ENCODE measurements at places on chromosomes 16 and 17.

- no peak for DNase-seq
These were observed 6.6 kb downstream of the RNF40 start for GRCh38 chr16:30768583-30769181.

GRCh38 chr17:77151186-77151585, 10.4 kb downstream of the SEC14L1 start:
- DNase-seq: no peak

DNA sequence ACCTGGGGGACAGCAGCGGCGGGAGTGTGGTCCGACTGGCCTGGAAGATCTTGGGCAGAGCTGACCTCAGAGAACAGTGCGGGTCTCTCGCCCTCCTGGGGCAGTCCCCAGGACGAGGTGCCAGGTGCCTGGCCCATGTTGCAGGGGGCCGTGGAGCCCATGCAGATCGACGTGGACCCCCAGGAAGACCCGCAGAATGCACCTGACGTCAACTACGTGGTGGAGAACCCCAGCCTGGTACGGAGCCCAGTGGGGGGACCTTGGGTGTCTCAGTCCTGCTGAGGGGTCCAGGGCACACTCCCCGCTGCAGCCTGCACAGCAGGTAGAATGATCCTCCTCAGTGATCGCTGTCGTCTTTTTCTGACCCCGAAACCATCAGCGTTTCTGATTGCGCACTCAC, 1.4 kb downstream of the GPS1 start:
- DNase-seq: no peak

DNA sequence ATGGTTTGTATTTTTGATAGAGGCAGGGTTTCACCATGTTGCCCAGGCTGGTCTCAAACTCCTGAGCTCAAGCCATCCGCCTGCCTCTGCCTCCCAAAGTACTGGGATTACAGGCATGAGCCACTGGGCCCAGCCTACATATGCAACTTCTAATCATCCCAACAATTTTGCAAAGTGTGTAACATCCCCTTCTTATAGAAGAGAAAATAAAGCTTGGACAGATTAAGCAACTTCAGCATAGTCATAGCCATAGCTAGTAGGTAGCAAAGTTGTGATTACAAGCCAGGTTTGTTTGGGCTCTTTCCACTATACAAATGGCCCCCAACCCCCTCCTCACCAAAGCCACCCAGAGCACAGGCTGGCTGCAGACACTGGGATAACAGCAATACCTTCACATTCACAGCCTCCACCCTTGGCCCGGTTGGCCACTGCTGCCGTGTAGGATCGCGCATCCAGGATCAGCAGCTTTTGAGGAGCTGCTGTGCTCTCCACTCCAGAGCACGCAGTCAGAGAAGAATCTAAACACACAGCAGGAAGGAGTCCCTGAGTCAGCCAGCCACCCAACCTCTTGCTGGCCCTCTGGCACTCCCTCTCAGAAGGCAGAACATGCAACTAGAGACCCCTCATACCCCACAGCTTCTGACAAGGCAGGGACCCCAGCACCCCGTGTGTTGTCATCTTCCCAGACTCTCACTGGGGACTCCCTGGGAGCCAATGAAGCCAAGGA, 7.9 kb downstream of the MTMR4 start:
- DNase-seq: no peak

DNA sequence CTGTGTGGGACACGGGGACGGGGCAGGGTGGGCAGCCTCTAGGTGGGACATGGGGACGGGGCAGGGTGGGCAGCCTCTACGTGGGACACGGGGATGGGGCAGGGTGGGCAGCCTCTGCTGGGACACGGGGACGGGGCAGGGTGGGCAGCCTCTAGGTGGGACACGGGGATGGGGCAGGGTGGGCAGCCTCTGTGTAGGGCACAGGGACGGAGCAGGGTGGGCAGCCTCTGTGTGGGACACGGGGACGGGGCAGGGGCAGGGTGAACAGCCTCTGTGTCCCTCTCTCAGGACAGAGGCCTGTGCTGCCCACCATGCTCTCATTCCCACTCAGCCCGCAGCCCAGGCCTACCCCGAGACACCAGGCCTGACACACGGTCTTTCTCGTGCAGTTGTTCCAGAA, 16.9 kb upstream of the MRPL38 start:
- no peak for DNase-seq

- no peak for DNase-seq
These were observed 10.4 kb downstream of the CHAD start for GRCh38 chr17:50458270-50458669.

DNA sequence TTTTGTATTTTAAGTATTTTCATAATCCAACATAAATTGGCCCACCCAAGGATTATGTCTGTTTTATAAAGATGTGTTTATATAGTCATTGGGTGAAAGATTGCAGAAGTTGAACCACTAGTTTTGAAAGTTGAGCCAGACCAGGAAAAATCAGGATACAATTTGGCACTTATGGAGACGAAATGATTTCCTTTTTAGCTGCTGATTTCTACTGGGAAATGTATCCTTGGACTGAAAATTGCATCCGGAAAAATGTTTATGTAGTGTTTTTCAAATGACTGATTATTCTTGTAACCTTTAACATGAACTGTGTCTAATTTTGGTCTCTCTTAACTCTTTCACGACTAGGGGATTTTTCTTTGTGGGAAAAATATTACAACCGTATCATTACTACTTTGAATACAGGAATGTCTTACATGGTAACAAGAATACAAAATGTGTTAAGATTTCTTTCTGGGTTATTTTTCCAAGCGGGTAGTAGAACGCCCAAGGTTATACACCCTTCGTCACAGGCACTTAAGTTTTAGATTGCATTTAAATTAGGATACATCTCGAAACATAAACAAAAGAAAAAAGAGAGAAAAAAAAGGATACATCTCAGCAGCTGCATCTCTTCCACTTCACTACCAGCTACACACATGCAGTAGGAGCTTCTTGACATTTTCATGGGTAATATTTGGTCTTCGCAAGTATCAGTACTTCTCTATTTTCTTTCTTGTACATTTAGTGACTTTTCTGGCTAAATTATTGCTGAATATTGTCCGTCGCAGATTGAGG, 273.0 kb upstream of the TBX2 start:
- no peak for DNase-seq

GRCh38 chr16:5738586-5738985, 641.0 kb upstream of the EEF2KMT start:
- no peak for DNase-seq

DNA sequence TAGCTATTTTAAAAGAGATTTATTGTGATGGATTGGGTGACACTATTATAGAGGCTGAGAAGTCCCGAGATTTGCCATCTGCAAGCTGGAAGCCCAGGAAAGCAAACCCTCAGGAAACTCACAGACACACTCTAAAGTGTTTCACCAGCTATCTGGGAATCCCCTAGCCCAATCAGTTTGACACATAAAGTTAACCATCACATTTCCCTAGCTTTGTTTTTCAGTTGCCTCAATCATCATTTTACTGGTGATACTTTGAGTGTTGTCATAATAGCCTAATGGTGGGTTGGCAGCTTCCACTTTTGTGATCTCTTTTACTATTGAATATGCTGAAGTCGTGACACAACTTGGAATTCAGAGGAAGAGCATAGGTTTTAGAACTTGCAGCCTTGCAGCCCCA, 1.8 kb downstream of the SGF29 start:
- no peak for DNase-seq

DNA sequence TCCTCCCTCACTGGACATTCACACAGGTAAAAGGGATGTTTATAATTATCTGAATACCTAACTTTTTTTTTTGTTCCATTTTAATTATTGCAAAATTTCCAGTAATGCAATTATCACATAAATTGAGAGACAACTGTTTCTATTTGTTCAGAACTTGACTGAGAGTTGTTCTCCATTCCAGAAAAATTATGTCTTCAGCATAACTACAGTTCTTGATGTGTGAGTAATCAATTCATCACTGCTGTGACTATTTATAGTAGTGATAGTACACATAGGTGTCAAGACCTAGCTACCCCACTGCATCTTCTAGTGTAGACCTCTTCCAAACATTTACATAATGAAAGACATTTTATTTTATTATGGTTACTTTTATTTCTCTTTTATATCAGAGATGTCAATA, 5.8 kb upstream of the TNRC6A start:
- DNase-seq: no peak

DNA sequence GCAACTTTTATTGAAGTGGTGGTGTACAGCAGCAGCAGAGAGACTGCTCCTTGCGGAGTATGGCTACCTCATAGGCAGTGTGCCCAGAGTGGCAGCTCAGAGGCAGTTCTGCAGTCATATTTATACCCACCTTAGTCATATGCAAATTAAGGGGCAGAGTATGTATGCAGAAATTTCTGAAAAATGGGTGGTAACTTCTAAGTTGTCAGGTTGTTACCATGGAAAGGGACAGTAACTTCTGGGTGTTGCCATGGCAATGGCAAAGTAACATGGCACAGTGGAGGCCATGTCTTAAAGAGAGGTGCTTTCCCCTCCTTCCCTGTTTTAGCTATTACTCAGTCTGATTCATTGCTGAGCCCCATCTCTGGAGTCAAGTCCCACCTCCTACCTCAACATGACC, 53.4 kb downstream of the MEOX1 start:
- no peak for DNase-seq

- DNase-seq: no peak
These were observed 158.1 kb downstream of the MAP2K4 start for GRCh38 chr17:12178644-12179330.

DNA sequence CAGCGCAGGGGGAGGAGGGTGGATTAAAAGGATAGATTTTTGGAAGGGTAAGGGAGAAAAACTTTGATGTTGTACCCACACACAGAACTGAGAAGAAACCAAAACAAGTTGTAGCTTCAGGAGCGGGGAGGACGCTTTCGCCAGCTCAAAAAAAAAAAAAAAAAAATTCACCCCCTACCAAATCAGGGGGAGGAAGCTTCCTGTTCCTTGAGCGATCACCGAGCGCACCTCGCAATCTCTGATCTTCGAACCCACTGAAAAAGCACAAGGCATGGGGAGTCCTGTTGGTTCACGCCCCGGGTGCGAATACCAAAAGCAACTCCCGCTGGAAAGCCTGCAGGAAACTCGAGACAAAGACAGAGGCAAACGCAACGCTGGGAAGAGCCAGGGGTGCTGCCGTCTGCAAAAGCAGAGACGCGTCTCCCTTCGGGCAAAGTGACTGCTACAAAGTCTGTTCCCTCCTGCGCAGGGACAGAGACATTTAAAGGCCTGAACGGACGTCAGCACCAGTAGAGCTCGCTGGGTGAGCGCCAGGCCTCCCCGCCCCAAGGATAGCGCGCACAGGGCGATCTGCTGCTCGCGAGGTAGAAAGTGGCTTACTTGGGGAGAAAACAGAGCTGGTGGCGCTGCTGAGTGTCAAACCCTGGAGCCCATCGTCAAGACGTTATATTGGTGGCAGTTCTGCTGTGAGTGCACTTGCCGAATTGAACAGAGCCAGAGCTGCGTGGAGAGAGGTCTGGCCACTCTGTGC, 190.4 kb downstream of the USP22 start:
- DNase-seq: no peak

DNA sequence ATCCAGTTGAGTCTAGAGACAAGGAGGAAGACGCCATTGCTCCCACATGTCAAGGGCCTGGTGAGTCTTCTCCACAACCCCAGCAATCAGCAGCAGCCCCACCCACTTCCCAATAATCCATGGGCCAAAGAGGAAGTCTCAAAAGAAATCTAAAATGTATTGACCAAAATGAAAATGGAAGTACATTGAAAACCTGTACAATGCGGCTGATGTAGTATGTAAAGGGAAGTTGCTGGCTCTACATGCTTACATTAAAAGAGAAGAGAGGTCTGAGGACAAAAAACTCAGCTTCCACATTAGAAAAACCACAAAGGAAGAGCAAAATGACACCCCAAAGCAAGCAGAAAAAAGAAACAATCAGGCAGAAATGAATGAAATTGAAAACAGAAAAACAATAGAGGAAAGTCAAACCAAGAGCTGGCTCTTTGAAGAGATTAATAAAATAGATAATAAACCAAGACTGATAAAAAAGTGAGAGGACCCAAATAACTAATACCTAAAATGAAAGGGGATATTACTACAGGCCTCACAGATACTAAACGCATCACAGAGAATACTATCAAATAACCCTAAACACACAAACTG, 100.6 kb upstream of the METRNL start:
- no peak for DNase-seq

- no peak for DNase-seq
These were observed 5.4 kb downstream of the PGS1 start for GRCh38 chr17:78383725-78384471.
